ENCODE measurements at places on chromosomes 6 and 20.
A peak's percentile ranks its signal among the peaks of the same experiment; 100 is the strongest.

GRCh38 chr20:25394276-25394675, 3.6 kb upstream of the ABHD12 start:
- no peak for DNase-seq

- no peak for DNase-seq
Measured at GRCh38 chr6:45951321-45952167, 64.1 kb downstream of the CLIC5 start.

GRCh38 chr6:88650029-88650619, 313.3 kb downstream of the RNGTT start:
- no peak for DNase-seq

GRCh38 chr6:154995254-154996015, at the start of gene TIAM2:
Gene TIAM2, plus strand, starts transcription at chr6:154995315. Its CDS starts 133,909 bp downstream, at chr6:155129224.
- peak; percentile 30 for DNase-seq

GRCh38 chr6:76250666-76251065, 178.2 kb upstream of the IMPG1 start:
- DNase-seq, result no peak

DNA sequence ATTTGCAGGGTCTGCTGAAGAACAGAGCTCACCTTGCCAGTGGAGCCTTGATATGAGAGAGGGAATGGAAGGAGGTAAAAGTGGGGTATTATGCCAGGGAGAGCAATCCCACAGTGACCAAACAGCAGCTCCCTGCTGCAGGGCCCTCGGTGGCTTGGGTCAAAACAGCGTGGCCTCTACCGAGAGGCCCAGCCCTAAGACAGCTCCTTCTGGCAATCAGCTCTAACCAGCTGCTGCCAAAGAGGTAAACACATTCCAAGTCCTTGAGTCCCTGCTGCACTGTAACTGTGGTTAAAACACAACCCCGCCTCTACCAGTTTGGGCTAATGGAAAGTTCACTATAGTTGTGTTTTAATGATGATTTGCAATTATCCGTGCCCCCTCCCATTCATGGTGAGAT, 1.4 kb upstream of the DAAM2 start:
- DNase-seq, result no peak

DNA sequence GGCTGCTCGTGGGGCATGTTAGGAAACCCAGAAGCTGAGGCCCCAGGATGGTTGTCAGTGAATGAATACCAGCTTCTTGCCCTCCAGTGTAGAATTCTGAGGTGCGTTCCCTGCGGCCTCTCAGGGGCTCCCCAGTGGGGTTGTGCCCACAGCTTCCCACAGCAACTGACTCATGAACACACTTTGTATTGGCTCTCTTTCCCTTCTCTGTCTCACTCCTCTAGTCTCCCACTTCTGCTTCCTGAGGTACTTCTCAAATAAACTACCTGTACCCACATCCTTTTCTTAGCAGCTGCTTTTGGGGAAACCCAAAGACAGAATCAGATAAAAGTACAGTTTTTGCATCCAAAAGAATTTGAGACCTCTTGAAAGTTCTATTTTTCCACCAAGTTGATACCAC, 107.7 kb upstream of the JAG1 start:
- no peak for DNase-seq

DNA sequence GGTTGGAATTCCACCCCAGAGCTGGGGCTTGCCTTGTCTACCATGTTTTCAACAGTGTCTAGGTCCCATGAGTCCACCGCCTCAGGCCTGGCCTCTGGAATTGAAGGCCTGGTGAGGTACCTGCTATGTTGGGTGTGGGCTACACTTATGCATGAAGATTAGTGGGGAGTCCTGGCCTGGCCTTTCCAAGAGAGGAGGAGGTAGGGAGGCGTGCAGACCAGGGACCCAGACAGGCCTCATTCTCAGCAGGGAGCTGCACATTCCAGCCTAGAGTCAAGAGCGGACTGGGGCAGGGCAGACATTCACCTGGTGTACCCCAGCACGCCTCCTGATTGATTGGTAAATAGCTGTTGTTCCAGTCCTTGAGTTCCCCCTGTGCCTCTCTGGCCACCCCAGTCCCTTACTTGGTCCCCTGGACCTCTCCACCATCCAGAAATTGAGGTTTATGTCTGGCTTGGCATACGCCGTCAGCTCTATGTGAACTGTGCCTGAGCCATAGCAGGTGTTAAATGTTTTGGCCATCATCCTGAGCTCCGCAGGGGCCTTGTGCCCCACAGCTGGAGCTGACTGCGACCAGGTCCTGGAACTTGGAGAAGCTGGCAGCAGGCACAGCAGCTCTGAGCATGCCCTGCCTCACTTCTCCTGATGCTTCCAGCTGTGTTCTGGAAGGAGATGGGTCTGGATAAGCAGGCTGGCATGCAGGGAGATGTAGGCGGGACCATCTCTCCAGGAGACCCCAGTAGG, 8.2 kb upstream of the VEGFA start:
- no peak for DNase-seq

- no peak for DNase-seq
Measured at GRCh38 chr6:12818324-12818723, 101.8 kb downstream of the PHACTR1 start.

DNA sequence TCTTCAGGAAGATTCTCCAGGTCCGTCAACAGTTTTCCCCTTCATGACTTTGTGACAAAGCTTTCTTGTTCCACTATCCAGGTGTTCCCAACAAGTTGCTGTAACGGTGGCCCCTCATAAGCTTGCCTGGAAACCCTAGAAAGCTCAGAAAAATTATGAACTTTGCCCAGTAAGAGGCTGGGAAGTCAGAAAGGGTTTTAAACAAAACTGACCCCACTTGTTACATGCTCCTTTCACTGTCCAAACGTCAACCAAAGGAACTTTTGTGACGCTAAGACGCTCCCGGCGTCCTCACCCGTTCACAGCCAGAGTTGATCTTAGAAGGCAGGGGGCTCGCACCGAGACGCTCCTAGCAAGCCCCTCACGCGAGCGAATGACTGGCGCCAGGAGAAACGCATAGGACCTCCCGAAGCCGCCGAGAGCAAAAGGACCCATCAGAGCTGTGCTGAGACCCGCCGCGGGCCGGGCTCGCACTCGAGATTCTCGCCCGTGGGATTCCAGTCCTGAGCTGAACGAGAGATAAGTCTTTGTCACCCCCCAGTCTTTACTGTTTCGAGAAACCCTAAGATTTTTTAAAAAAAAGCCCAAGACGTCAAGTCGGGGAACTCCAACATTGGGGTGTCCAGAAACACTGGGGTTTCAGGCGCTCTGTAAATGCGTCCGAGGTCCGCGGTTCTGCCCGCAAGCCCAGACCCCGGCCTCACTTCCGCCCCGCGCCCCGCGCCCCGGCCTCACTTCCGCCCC, 544 bp upstream of the ACAT2 start:
- peak; percentile 49 for DNase-seq

GRCh38 chr6:122286512-122286911, 112.9 kb upstream of the HSF2 start:
- DNase-seq, result peak; percentile 27

DNA sequence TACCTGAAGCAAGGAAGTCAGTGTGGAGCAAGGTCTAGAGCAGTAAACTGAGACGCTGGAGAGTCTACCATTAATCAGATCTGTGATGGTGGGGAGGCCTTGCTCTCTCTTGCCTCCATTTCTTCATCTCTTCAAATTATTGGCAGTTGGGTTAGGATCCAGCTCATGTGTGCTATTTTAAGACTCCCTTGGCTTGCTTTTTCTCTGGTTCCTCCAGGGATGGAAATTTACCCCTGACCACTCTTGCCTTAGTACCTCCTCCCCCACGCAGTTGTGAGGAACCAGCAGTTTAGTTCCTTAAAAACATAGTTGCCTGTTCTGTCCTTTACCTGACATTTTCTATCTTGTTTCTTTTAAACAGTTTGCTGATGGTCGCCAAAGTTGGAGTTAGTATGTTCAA, 7.4 kb downstream of the TMEM14C start:
- DNase-seq, result no peak

- peak; percentile 74 for DNase-seq
Measured at GRCh38 chr6:104940893-104941728, 15.8 kb upstream of the LIN28B start.

DNA sequence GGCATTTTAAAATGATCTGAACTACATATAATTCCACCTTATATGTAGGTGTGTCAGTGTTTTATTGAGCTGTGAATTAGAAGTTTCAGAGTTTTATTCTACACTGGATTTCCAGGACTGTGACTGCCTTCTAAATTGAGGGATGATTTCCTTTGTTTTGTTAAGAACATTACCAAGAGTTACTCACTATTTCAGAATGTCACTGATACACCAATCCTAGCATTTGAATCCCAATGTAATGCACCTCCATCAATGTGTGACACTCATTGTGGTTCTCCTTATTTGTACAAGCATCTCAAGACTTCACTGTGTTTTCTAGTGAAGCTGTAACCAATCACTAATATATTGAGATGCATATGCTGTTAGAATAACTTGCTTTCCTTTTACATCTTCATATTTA, 86.8 kb downstream of the PLCB1 start:
- DNase-seq, result no peak

DNA sequence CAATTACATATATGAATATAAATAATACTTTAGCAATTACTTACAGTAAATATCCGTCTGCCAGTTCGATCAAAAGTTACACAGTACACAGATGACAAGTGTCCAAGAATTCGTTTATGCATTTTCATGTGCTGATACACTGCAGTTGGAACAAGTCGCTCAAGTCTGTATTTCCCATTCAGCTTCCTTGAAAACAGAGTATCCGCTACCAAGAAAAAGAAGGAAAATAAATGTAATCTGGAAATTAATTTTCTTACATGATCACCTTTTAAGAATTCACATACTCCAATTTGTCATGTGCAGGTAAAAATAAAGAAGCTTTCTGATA, 35.3 kb downstream of the PHIP start:
- no peak for DNase-seq

GRCh38 chr20:63377951-63378381, 16.8 kb upstream of the CHRNA4 start:
- no peak for DNase-seq

DNA sequence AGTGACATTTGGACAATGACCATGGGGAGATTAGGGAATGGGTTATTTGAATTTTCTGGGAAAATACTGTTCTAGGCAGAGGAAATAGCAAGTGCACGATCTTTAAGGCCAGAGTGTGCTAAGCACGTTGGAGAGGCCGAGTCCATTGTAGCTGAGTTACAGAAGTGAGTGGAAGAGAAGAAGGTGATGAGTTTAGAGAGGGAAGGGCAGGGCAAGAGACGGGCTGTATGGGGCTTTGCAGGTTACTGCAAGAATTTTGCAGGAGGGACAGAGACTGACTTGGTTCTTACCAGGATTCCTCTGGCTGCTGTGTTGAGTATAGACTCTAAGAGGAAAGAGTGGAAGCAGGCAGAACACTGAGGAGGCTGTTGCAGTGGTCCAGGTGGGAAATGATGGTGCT, 1.1 kb upstream of the NCOA3 start:
- DNase-seq, result no peak

DNA sequence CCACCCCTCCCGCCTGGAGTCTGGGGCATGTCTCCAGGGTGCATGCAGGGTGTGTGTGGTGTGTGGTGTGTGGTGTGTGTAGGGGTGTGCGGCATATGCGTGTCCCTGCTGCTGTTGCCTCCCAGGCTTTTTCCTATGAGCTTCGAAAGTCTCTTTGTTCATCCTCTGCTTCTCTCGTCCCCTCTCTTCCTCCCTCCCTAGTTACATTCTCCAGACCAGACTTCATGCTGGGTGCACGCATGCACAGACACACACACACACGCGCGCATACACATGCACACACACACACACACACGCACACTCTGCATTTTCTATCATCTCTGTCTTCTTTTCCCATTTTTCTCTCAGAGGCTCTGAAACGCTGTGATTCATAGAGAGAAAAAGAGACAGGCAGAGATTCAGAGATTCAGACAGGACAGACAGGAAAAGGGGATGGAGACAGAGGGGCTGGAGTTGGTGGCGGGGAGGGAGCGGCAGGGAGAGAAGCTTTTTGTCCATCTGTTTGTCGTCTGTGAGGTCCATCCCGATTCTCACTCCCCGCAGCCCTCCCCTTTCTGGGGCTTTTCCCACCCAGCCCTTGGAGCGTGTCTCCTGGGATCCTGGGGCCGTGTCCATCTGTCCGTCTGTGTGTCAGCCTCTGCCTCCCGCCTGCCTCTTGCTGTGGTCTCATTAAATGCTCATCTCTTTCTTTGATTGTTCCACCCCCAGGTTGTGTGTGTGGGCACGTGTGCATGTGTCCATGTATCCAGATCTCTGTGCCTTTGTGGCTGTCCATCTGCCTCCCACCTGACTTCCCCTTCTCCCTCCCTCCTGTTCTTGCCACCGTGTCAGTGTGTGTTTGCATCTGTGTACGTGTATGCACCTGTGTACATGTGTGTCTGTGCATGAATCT, 62.6 kb downstream of the SRC start:
- no peak for DNase-seq

All from A673 (cell line).